Occipital lobe (tissue), 3 donors: ENCODE measurements at places on chromosomes 3 and 15.

- DNase-seq: no peak
Measured at GRCh38 chr3:56189536-56189935, 278.7 kb downstream of the ERC2 start.

DNA sequence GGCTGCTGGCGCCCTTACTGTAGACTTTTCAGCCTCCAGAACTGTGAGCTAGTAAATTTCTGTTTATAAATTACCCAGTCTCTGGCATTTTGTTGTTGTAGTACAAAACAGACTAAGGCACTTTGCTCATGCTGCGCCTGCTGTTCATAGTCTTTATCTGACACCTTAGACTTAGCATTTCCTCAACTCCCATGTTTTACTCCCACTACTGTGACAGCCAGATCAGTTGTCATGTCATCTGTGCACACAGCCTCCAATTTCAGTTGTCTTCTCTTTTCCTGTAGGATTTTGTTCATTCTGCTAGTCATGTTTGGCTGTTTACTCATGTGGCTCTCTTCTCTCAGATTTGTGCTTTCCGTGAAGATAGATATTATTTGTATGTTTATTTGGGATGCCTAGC, 62.0 kb downstream of the TCF12 start:
- DNase-seq: no peak

- peak; percentile 68 for DNase-seq
Measured at GRCh38 chr3:185152410-185153170, at the start of gene C3orf70. Gene C3orf70, minus strand, starts transcription at chr3:185153060. Its CDS starts 237 bp downstream, at chr3:185152823.

- DNase-seq: no peak
Measured at GRCh38 chr3:105869861-105870755, 1.3 kb upstream of the CBLB start.

DNA sequence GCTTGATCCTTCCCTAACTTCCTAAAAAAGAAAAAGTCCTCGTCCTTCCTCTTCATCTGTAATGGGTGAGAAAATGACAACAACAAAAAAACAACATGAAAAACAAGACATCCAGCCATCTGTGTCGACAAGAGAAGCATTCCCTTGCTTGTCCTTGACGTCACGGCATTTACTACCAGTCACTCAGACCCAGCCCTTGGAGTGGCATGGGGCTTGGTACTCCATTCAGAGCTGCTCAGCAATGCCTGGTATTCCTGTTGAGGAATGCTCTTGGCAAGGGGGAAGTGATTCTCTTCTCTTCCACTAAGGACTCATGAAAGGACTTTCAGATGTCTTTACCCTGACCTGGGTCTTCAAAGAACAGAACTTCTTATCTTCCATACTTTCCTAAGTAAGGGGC, 339.7 kb upstream of the RASGRP1 start:
- no peak for DNase-seq

DNA sequence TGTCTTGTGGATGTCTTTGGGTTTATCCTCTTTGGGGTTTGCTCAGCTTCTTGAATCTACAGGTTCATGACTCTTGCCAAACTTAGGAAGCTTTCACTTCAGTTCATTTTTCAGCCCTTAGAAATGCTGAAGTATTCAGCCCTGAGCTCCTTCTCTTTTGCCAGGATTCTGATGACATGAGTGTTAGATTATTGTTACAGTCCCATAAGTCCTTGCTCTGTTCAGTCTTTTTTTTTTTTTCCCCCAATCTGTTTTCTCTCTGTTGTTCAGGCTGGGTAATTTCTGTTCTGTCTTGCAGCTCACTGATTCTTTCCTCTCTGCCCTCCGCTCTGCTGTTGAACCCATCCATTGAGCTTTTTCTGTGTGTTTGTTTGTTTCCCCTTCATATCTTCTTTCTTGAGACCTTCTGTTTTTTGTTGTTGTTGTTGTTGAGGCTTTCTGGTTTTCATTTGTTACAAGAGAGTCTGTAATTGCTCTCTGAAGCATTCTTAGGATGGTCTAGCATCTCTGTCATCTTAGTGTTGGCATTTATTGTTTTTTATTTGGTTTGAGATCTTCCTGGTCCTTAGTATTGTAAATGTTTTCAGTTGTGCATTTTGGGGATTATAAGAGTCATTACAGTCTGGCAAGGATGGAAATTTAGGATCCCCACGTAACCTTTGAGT, 18.4 kb downstream of the LRCH3 start:
- no peak for DNase-seq

DNA sequence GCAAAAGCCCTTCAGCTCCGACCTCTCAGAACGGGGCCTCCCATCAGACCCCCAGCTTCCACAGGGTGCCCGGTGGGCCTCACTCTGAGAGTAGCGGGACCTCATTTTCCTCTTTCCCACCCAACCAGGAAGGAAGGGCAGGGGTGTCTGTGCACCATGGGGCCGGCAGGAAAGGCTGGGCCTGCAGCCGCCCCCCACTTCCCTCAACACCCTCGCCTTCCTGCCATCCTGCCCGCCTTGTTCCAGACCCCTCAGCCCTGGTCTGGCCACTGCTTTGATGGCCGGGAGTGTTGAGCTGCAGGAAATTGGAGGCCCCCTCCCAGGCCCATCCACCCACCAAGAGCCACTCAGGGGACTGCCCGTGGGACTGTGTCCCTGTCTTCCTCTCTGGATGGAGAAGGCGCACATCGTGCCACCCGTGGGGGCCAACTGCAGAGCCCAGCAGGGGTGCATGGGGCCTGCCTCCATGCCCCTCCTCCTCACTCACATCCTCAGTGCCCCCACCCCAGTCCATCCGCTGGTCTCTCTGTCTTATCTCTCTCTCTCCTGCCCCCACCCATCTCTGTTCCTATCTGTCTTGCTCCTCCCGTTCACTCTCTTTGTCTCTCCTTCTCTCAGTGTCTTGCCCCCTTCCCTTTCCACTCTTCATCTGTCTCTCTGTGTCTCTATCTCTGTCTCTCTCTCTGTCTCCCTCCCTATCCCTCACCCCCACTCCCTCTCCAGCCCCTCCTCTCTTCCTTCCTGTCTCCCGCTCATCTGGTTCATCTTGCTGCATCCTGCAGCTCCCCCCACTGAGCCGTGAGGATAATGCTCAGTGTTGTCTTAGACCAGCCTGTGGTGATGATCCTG, 1.8 kb upstream of the PLXND1 start:
- peak; percentile 18 for DNase-seq
